ENCODE measurements at places on chromosomes 1 and 21. TPM values are rescaled to one million over a fixed set of nuclear protein-coding genes. Genes with fewer than 3 reads are reported as not detected.

- DNase-seq = no peak
These were observed 177.9 kb downstream of the ST6GALNAC3 start for GRCh38 chr1:76252431-76252830.

GRCh38 chr1:86018283-86018923 lies 138.2 kb downstream of the COL24A1 start:
- DNase-seq = peak; percentile 68

DNA sequence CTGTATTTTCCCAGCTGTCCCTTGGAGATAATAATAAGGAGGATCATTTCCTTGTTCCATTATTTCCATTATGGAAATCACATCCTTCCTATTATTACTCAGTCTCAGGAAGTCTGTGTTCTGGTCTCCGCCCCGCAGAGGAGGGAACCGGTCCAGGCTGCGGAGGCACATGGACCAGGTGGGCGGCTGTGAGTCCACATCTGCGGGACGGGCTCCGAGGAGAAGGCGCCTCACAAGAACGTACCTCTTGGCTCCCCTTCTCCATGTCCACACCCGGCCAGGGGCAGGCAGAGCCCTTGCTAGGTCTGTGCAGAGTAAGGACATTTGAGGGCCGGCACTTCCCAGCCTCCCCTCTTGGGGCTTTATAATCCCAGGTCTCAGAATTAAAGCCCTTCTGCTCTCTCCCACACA lies 14.6 kb downstream of the RAB7B start:
- peak; percentile 33 for DNase-seq

Gene SYNC
- not detected for polyA plus RNA-seq

- no peak for DNase-seq
These were observed 20.8 kb upstream of the ENSA start for GRCh38 chr1:150650193-150650592.

Gene ASCL5
- not detected for polyA plus RNA-seq

DNA sequence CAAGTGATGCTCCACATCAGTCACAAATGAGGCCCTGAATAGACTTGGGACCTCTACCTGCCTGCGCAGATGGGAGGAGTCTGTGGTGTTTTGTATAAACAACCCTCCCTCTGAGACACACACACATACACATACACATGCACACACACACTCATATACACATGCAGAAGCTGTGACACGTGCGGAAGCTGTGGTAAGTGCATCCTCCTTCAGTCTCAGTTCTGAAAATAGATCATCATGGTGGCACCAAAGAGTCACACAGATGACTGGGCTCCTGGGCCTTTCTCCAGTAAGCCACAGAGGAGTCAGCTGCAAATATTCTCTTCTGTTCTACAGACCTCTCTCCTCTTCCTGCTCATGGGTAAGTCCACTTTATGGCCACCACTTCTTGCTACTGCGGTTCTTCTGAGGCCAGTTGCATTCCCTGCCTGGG lies at the start of gene LY9:
LY9 (plus strand) TSS at position 224 of the 433 bp plus-strand sequence; CDS start at position 238, 14 bp downstream.
- no peak for DNase-seq
